Left ventricle myocardium inferior (tissue), 1 donor: ENCODE measurements at places on chromosomes 5 and 9. TPM values are rescaled to one million over a fixed set of nuclear protein-coding genes. Genes with fewer than 3 reads are reported as not detected.

The PPIC gene
- 47.5 TPM for total RNA-seq

The SLC46A2 gene
- total RNA-seq, result not detected

DNA sequence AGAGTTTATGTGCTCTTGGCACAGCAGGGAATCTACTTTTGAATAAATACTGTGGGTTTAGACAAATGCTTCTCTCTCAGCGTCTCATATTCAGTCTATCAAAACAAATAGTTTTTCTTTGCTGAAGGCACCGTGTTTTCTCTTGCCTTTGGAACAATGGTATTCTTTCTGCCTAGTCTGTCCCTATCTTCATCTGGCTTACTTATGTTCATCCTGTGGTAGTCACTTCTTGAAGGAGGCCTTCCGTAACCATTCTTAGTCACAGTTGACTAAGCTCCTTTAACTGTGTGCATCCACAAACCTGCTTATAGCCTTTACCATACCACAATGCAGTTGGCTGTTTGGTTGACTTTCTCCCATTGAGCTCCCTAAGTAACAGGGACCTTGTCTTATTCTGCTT is 45.9 kb downstream of the LARP1 start:
- H3K27ac ChIP-seq, result peak overlapping the region; percentile 29
- DNase-seq, result no peak
- H3K4me3 ChIP-seq, result no peak overlapping the region
- H3K4me1 ChIP-seq, result peaks cover 46% of the 10 kb centered on the region

- no peak overlapping the region for H3K27ac ChIP-seq
- H3K4me1 ChIP-seq, result no peaks in the 10 kb centered on the region
- peaks cover 13% of the 10 kb centered on the region for H3K27me3 ChIP-seq
- no peak for DNase-seq
Measured at GRCh38 chr9:137892424-137893191, 15.0 kb downstream of the CACNA1B start.

DNA sequence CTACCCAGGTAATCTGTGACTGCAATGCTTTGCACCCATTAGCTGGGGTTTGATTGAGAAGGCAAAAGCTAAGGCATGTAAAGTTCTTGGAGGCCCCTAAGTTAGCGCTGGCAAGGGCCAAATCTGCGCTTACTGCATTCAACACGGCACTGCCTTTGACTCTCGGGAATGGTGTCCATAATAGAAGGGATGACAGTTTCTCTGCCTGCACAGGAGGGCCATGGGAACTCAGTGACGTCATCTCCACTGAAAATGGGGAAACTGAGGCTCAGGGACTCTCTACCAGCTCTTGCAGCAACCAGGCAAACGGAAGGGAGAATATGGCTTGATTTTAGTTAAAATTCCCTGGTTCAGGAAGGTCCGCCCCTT is 487 bp downstream of the SPATA24 start:
- H3K27ac ChIP-seq, result peak overlapping the region; percentile 92
- no peaks in the 10 kb centered on the region for H3K27me3 ChIP-seq
- H3K36me3 ChIP-seq, result peaks cover 5% of the 10 kb centered on the region
- H3K4me1 ChIP-seq, result peaks cover 21% of the 10 kb centered on the region
- peak overlapping the region; percentile 66 for H3K4me3 ChIP-seq

- peaks cover 21% of the 10 kb centered on the region for H3K4me1 ChIP-seq
- H3K27me3 ChIP-seq, result no peaks in the 10 kb centered on the region
- H3K4me3 ChIP-seq, result no peak overlapping the region
- H3K36me3 ChIP-seq, result no peaks in the 10 kb centered on the region
- H3K27ac ChIP-seq, result no peak overlapping the region
Measured at GRCh38 chr9:127004946-127005769, 90.6 kb downstream of the RALGPS1 start.

DNA sequence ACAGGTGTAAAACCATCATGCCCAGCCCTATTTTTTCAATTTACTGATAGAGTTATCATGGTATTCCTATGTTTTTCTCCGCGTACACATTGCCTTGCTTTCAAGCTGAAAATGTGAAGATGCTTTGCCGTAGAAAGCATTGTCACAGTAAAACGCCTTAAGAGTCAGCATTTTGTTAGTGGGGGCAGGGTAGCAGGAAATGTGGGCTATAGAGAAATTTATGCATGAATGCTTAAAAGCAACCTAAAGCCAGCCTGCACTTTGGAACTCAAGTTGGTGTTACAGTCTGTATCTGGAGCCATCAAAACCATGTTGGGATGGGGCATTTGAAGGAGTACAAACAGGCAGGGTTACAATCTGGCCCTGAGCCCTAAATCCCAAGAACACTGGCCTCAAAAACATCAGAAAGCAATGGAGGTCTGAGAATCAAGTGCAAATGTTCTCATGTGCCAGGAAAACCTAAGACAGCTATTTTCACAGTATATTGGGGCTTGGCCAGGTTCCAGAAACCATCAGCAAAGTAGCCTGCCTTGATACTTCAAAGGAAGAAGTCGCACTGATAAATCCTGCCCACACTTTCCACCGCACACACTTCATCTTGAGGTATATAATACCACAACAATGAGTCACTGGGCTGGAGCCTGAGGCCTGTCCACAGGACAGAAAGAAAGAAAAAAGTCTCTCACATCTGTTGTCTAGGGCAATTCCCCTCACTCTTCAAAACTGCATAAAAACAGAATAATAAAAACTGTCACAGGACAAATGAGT is 313.8 kb downstream of the ENC1 start:
- H3K27me3 ChIP-seq, result no peaks in the 10 kb centered on the region
- no peak overlapping the region for H3K27ac ChIP-seq
- H3K4me3 ChIP-seq, result no peak overlapping the region
- DNase-seq, result no peak
- no peaks in the 10 kb centered on the region for H3K4me1 ChIP-seq

The ZCCHC9 gene
- 8.9 TPM for total RNA-seq

GRCh38 chr5:133756036-133756435 is 143.7 kb upstream of the FSTL4 start:
- no peak for DNase-seq
- no peak overlapping the region for H3K27ac ChIP-seq
- H3K4me3 ChIP-seq, result no peak overlapping the region
- H3K36me3 ChIP-seq, result no peaks in the 10 kb centered on the region
- H3K27me3 ChIP-seq, result peaks cover 46% of the 10 kb centered on the region

DNA sequence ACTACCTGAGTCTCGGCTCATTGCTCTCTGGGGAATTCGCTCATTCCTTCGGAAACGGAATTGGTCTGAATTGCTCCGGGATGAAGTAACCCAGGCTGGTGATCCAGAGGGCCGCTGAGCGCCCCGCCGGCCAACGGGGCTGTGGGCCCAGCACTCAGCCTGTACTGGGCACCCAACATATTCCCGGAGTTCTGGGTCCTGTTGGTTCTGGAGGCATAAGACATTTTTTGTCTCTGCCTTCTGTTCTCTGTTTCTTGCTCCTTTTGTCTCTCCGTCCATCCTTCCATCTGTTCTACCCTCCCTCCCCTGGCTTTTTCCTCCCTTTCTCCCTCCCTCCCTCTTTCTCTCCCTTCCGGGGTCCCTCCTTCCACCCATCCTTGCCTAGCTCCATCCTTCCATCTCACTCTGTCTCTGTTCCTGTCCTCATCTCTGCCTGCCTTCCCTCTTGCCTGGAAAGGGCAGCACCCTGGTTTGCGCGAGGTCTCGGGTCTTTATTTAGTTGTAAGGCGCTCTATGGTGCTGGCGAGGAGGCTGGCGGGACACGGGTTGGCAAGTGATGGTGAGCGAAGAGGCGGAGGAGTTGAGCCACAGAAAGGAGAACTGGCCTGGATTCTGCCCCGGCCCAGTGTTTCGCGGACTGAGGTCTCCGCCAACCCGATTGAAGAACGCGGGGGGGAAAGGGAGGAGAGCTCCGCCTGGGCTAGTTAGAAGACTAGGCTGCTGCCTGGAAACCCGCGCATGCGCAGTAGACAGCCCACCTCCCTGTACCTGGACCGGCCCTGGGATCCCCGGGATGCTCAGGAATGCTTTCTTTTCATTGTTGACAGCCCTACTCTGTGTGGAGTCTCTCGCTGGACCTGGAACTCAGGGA is 1468.0 kb downstream of the FOXD4L5 start:
- no peaks in the 10 kb centered on the region for H3K36me3 ChIP-seq
- H3K4me3 ChIP-seq, result peak overlapping the region; percentile 54
- H3K4me1 ChIP-seq, result peaks cover 7% of the 10 kb centered on the region
- peak overlapping the region; percentile 19 for H3K27ac ChIP-seq
- peaks cover 56% of the 10 kb centered on the region for H3K27me3 ChIP-seq
